Activated CD4-positive, alpha-beta T cell treated with anti-CD3 and anti-CD28 coated beads for 1 hour (primary cell): ENCODE measurements at places on chromosomes 12 and 14.

DNA sequence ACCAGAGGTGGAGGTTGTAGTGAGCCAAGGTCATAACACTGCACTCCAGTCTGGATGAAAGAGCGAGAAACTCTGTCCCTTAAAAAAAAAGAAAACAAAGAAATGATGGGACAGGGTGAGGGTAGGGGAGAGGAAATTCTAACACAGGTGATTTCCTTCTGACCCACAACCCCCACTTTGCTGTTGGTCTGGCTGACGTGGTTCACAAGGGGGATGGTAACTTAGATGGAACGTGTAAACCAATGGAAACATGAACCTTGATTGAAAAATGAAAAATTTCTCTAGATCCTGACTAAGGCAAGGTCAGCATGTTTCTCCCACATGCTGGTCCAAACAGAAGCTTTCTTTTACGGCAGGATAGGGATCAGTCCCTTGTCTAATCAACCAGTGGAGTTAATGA is 15.8 kb upstream of the RIOX1 start:
- no peak for DNase-seq

DNA sequence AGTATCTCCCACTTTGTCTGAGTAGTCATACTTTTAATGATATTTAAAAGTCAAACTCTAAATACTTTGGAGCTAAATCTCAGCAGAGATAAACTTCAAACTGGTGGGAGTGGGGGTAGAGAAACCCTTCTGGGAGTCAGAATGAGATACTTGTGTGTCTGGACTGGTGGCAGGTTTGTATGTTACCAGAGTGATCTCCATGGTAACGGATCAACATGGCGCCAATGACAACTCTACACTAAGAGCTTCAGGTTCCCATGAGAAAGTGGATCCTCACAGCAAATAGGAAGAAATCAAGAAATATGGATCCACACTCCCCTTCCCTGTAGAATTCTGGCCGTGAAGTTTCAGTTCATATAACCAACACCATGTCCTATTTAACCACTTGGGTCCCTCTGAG is 121.9 kb downstream of the ETV6 start:
- DNase-seq = no peak

DNA sequence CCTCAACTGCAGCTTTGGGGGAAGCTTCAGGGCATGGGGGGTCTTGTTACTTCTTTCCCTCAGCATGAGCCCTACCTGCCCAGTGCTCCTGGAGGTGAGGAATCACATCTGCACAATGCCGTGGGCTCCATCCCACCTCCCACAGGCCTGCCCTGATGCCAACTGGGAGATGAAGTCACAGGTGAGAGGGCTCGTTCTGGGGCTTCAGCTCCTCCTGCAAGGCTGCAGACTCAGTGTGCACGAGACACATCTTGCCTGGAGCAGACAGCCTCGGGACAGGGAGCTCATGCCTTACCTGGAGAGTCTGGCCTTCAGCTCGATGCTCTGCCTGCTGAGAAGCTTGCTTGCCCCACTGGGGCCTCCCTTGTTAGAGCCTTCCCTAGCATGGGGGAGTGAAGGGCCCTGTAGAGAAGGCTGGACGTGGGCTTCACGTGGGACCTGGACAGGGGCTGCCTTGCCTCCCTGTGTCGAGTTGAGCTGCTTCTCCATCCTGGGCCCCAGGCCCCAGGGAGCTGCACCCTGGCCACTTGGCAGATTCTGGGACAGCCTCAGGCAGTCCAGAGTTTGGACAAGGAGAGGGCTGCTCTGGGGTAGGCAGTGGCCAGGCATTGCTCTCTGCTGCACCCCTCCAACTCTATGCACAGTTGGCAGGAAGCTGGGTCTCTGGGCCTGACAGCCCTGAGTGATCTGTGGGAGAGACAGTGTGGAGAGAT is 171.4 kb downstream of the KIF26A start:
- no peak for DNase-seq

DNA sequence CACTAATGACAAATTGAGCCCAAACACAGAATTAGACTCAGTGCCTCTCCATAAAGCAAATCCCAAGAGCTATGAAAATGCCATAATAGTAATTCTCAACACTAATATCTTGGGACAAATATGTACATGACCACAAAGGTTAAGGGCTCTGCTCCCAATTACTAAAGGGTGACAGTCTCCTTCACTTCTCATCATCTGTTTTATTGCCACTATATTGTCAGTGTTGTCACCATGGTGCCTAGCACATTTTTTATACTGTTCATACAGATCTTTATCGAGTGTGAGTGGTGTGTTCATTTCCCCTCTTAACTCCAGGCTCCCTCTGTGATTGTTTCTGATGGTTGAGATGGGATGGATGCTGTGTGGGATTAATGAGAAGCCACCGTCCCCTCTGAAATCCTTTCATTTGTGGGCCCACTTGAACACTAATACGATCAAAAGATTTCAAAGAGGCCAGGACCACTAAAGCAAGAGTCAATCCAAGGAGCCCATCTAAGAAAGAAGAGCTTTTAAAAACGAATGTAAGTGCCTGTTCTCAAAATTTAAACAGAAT is 277.7 kb downstream of the GXYLT1 start:
- no peak for DNase-seq

DNA sequence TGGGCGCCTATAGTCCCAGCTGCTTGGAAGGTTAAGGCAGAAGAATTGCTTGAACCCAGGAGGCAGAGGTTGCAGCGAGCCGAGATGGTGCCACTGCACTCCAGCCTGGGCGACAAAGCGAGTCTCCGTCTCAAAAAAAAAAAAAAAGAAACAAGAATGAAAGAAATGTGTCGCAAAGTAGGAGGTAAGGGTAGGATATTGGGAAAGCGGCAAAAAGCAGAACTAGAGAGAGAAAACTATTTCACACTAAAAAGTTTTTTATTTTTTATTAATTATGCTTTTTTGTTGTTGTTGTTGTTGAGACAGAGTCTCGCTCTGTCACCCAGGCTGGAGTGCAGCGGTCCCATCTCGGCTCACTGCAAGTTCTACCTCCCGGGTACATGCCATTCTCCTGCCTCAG is 17.7 kb downstream of the SBNO1 start:
- no peak for DNase-seq

- DNase-seq = no peak
Observed at GRCh38 chr14:79911744-79912143, 299.6 kb downstream of the DIO2 start.

DNA sequence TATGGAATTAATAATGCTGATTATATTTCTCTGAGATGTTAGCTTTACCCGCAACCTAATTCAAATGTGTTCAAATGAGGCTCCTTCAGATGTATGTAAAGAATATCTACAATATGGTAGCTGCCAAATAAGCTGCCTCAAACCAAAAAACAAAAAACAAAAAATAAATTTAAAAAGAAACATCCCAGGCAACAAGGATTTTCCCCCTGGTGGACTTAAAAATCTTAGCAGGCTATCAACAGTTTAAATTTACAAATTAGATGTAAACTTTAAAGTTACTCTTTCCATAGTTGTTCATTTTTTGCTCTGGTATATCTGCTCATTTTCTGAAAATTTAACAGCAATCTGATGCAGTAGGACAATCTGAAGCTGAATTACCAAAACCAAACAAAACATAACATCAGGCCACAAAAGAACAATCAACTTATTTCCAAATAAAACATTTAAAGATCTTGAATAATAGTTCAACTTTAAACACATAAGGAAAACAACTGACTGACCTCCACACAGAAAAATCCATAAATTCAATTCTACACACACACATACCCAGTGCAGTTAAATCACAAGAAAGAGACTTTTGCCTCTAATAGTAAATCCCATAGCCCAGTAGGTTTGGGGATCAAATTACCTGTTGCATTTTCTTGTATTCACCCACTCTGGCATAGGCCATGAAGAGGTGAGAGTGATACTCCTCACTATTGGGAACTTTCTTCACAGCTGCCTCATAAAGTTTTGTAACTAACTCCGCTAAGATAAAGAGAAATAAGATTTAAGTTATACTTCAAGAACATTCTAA is 21.3 kb downstream of the NAA25 start:
- DNase-seq = no peak

DNA sequence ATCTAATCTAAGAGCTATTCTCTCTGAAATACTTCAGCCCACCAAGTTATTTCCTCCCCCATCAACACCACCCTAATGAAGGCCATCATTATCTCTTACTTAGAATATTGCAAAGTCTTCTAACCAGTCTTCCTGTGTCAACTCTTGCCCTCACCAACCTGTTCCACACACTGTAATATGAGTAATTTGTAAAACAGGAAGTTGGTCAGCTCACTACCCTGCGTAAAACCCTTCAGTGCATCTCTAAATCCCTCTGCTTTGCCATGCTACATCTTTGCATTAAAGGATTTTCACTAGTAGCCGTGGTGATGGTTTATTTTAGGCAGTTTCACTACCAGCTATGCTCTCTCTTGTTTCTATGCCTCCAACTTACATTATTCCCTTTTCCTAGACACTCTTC is 70.0 kb downstream of the KIF21A start:
- DNase-seq = no peak

DNA sequence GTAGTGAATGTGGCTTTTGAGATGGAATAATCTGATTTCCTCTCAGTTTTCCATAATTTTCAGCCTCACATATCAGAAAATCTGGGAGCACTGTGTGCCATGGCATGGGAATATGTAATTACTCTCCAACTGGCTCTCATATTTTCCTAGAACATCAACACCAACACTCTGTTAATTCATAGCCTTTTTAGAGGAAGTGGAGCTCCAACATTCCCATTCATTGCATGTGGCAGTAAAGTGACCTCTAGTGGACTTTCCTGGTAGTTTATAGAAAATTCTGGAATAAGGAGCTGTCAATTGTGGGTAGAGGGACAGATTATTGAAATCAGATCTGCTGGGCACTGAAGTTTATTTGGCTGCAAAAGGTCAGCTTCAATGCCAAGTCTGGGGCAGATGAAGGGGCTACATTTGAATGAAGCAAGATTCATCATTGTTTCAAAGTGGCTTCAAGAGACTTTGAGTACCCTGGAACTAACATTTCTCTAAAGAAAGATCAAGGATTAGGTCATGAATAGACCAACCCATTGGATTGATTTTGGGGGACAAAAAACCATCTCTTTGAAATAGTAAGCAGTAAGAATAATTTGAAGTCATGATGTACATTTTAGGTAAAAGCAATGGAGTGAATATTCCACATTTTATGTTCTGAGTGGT is 23.6 kb upstream of the USP44 start:
- DNase-seq = no peak

DNA sequence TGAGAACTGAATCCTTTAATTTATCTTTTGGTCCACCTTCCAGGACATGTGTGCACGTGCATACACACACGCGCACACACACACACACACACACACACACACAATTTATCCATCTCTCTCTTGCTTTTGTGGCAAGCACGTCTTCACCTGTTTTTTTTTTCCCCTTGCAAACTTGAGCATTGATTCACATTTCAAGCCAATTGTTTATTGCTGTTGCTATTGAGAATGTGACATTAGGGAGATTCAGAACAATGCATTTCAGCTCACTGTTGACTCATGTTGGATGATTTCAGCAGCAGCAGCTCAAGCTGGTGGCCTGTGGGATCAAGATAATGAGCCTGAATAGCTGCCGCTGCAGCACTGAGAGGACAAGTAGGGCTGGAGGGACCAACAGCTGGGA is 128.9 kb downstream of the SNAPC1 start:
- no peak for DNase-seq

- DNase-seq = no peak
Observed at GRCh38 chr14:80017795-80018194, 193.5 kb downstream of the DIO2 start.

- no peak for DNase-seq
Observed at GRCh38 chr12:52370926-52371608, 3.8 kb upstream of the KRT85 start.

DNA sequence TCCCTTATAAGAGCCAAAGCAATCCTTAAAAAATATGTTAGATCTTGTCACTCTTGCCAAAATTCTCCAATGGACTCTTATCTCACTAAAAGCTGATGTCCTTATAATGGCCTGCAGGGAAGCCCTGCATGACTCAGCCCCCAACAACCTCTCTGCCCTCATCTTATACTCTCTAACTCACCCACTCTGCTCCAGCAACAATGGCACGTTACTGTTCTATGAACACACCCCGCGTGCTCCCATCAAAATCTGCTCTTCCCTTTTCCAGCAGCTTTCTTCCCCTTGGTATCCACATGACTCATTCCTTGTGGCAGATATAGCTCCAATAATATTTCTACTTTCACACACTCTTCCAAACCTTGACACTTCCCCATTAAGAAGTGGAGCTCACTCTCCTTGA is 108.1 kb downstream of the DENND5B start:
- DNase-seq = no peak

GRCh38 chr14:59224341-59224740 is 35.9 kb downstream of the DAAM1 start:
- no peak for DNase-seq

DNA sequence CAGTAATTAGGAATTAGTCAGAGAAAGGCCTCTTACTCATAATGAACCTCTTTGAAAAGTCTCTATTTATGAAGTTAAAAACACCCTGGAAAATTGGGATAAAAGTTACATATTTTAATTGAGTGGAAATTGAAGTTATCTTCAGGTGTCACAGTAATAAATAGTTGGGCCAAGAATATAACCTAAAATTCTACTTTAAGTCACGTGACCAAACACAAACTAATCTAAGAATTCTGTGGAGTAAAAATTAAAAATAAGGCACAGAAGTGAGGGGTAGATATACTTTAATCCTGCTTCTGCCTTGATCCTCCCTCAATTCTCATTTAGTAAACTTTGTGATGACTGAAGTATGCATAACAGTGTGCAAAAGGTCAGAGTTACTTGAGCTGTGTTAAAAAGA is 226.4 kb downstream of the NAV3 start:
- no peak for DNase-seq

GRCh38 chr12:1919763-1920162 is 1.3 kb upstream of the CACNA2D4 start:
- DNase-seq = no peak

GRCh38 chr12:4293299-4293965 is 19.9 kb downstream of the CCND2 start:
- DNase-seq = no peak

DNA sequence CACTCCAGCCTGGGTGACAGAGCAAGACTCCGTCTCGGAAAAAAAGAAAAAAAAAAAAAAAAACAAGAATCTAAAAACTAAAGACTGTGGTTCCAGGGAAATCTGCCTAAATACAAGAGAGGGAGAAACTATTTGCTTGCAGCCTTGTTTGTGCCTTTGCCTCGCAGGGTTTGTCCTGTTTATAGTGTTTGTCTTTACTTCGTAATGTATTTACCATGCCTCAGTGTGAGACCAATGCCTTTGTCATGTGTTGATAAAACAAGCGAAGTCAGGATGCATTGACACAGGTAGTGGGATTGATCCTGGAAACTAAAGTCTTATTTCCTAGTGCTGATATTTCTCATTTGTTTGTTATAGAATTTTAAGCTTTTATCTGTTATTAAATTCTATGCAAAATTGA is 199.0 kb downstream of the EXOC5 start:
- no peak for DNase-seq
